ENCODE measurements at places on chromosomes 16 and 17.
A peak's percentile ranks its signal among the peaks of the same experiment; 100 is the strongest.

GRCh38 chr17:8089728-8090127, 2.2 kb upstream of the ALOX12B start:
- no peak for DNase-seq

- DNase-seq, result no peak
These were observed 1347.6 kb downstream of the CDH11 start for GRCh38 chr16:63774302-63774701.

GRCh38 chr17:40938981-40939380, 1.5 kb upstream of the KRT23 start:
- no peak for DNase-seq

GRCh38 chr16:11395008-11395948, 50.0 kb downstream of the RMI2 start:
- no peak for DNase-seq

DNA sequence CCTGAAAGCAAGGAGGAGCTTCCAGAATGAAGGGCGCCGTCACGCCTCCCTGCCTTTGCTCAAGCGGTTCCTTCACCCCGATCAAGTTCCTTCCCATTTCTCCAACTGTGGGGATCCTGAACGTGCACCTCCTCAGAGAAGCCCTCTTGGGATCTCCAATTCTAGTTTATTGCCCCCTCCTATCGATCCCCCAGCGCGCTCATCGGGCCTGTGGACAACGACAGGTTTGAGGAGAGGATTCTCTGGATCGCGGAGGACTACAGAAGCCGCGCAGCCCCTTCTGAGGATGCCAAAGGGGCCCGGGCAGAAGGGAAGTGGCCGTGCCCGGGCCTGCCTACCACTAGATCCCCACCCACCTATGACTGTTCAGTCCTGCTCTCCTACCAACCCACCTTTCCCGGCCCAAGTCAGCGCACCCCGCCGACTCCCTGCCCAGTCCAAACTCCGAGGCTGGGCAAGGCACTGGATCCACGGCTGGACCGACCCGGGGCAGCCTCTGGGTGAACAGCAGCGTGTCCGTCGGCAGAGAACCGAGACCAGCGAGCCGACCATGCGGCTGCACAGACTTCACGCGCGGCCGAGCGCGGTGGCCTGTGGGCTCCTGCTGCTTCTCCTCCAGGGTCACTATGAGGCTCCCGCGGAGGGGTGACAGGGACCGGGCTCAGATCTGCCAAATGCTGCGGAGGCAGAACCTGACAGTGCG, 12.8 kb upstream of the CES3 start:
- no peak for DNase-seq

DNA sequence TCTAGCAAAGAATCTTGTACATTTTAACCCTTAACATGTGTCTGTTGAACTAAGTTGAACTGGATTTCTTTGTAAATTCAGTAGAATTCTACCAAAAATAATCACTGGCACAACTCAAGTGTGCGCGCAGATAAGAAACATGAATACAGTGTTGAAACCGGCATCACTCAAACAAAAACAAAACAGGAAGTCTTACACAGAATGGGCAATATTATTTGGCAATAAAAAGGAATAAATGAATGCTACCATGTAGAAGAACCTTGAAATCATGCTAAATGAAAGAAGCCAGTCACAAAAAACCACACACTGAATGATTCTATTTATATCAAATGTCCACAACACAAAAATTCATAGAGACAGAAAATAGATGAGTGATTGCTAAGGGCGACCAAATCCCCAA, 102.9 kb upstream of the ZFHX3 start:
- DNase-seq, result no peak

DNA sequence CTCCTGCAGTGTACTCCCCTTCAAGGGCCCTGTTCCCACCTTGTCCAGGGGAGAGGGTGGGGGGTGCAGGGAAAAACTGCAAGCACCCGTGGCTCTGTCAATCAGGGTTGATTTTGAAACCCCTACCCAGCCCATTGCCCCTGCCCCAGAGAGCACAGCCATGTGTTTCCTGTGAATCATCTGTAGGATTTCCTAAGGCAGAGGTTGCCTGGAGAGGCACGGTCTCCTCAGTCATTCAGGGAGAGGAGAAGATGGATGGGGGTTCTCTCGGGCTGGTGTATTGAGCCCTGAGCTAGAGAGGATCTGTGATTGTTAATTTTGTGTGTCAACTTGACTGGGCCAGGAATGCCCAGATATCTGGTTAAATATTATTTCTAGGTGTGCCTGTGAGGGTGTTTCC, 3.5 kb upstream of the AGRP start:
- no peak for DNase-seq

GRCh38 chr17:44652727-44653126, 3.5 kb upstream of the MEIOC start:
- DNase-seq, result no peak

DNA sequence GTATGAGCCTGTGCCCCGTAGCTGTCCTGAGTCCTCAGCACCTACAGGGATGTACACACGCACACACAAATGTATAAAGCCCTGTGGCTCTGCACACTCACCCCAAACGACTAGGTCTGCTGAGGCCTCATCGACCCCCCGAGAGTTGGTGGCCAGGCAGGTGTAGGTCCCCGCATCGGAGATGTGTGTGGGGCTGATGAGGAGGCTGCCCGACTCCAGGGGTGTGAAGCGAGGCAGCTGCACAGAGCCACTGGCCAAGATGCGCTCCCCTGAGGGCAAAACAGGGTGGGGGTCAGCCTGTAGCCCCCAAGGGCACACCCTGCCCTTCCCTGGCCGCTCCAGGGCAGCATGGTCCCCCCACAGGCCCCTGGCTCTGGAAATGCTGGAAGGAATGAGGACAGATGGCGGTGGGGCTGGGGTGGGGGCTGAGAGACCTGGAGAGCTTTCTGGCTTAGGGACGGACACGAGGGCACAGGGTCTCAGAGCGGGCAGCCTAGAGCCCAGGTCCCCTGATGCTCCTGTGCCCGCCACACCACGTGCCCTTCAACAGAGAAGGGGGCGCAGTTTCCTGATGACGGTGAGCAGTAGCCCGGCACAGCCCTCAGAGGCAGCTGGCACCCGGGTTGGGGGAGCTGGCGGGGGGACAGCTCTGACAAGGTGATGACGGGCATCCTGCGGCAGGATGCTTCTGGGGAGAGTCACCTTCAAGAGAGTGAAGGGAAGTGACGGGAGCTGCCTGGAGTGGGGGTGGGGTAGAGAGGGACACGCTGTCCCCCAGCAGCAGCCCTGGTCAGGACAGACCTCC, 119.8 kb upstream of the CDC42EP4 start:
- no peak for DNase-seq

DNA sequence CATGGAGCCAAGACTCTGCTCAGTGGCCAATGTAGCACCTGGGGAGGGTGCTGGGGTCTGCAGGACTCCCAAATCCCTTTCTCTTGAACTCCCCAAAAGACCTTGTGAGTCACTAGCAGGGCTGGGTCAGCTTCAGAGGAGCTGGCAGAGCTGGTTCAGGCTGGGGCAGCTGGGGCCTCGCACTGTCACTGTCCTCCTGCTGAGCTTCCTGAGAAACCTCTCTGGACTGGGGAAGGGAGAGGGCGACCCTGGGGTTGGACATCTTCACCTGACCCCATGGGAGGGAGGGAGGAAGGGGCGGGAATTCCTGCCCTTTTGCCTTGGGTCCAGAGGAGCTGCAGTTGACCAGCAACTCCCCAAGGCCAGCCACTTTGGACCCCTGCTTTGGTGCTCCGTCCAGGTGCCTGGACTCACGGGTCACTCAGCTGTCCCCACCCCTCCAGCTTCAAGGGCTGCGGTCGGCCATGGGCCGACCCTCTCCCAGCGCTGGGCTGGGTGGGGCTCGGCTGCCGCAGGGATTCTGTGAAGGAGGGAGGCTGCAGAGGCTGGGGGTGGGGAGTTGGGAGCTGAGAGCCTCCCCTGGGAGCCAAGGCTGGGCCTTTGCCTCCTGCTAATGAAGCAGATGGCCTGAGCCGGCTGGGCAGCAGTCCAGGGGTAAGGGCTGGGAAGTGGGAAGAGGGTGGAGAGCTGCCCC, 9.2 kb downstream of the FMNL1 start:
- DNase-seq, result no peak

DNA sequence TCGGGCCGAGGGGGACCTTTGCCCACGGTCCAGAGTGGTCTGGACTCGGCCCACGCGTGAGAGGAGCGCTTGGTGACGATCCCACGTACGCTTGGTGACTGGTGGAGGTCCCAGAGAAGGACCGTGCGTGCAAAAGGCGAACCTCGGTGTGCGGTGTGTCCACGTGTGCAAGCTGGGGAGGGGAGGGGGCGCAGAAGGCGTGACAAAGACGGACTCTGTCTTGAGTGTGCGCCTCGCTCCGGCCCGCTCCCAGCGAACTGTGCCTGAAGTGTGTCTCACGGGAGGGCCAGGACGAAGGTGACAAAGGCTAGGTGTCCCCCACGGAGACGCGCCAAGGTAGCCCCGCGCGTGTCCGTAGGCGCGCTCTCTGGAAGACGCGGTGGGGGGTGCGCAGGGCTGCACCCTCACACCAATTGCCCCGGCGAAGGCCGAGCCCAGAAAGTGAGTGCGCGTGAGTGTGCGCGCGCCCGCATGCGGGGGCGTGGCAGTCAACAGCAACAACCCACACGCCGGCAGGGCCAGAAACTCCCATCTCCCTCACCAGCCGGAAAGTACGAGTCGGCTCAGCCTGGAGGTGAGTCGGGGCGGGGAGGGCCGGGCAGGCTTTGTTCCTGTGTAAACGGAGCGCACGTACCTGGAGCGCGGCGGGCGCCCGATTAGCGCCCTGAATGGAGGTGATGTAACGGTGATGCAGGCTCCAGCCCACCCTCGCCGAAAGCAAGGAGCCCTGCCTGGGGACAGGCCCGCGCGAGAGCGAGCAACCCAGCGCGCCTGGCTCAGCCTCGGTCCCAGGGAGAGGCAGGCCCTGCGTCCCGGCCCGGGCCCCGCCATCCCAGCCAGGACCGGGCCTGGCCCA, at the start of gene GPRC5C:
Gene GPRC5C, plus strand, starts transcription at position 521 of the 856 bp plus-strand sequence. CDS start 7,689 bp downstream, outside the sequence.
- DNase-seq, result peak; percentile 4

DNA sequence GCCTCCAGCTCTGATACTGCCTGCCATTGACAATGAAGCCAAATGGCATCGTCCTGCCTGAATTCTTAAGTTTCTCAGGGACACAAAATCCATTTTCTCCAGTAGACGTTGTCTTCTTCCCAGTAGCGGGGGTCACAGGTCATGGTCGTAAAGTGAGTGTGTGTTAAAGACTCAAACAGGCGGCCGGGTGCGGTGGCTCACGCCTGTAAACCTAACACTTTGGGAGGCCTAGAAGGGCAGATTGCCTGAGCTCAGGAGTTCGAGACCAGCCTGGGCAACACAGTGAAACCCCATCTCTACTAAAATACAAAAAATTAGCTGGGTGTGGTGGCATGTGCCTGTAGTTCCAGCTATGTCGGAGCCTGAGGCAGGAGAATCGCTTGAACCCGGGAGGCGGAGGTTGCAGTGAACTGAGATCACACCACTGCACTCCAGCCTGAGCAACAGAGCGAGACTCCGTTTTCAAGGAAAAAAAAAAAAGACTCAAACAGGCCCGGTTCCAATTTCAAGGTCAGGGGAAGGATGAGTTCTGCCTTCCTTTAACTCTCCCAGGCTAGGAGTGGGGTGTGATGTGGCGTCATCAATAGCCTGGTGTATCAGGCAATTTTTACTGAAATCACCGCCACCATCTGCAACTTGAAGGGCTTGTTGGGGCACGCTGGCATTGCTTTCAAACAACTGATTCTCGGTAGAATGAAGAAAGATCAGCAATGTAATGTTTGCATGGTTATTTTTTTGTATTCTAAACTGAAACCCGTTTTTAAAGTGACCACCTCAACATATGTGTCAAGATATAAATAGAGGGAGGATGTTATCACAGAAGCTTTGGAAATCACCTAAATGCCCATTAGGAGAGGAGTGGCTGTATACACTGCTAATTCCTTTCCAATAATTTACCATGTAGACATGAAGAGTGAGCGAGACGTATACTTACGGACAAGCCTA, 91.0 kb downstream of the WSCD1 start:
- no peak for DNase-seq

DNA sequence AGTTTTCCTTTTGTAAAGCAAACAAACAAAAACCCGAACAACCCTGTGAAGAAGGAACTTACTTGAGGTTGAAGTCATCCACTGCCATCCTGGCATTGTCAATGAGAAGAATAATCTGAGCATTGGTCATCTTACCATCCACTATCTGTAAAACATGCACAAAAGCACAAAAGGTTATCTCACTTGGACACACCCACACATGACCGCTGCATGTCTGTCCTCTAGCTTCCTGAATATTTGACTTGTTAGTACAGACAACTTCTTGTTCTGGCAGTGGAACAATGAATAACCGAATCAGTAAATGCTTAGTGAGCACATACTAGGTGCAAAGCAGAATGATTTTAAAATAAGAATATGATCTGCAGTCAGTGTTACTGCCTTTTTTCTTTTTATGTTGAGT, 6.1 kb downstream of the KRT23 start:
- no peak for DNase-seq

- no peak for DNase-seq
These were observed 3.7 kb downstream of the KRT24 start for GRCh38 chr17:40699853-40700252.

DNA sequence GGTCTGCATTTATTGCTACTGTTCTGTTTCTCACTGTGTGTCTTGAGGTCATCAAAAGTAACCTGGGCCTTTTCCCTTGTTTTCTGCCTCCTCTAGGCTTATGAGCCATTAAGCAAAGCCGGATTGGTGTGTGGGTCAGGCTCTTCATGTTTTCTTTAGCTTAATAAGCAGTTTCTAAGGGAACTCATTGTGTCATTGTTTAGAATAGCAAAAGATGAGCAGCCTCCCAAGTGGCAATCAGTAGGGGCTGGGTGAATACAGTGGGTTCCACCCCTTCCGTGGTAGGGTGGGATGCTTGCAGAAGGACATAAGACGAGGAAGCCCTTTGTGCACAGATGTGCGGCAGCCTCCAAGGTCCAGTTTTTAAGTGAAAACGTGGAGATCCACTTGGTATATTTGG, 34.5 kb downstream of the ABCC1 start:
- no peak for DNase-seq

- no peak for DNase-seq
These were observed 7.3 kb downstream of the KLHL10 start for GRCh38 chr17:41844971-41845370.

GRCh38 chr16:65789161-65789945, 577.1 kb upstream of the CDH5 start:
- DNase-seq, result no peak

GRCh38 chr16:27319257-27319965, 5.6 kb downstream of the IL4R start:
- no peak for DNase-seq

DNA sequence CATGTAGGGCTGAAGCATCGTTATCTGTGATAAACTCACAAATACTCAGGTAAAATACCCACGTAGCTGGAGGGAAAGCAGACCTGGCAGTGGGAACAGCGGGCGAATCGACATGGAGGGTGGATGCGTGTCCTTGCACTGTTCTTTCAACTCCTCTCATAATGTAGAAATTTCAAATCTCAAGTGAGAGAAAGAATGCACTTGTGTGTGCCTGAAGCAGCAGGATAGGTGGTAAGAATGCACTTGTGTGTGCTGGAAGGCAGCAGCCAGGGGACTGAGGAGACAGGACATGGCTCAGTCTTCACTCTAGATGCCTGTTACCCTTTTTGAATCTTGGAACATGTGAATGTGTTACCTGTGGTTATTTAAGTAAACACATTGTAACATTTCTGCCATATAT, 10.4 kb downstream of the IFT140 start:
- DNase-seq, result no peak

- DNase-seq, result no peak
These were observed 109.5 kb upstream of the CORO6 start for GRCh38 chr17:29732209-29732608.

- no peak for DNase-seq
These were observed 24.8 kb downstream of the G6PC3 start for GRCh38 chr17:44095388-44095646.

Measured in T-helper 22 cell (primary cell).